ENCODE measurements at places on chromosomes 16 and 17.

GRCh38 chr17:47763913-47764582 lies 31.0 kb downstream of the TBX21 start:
- DNase-seq, result no peak

GRCh38 chr17:29383686-29384085 lies 6.5 kb upstream of the TAOK1 start:
- no peak for DNase-seq

DNA sequence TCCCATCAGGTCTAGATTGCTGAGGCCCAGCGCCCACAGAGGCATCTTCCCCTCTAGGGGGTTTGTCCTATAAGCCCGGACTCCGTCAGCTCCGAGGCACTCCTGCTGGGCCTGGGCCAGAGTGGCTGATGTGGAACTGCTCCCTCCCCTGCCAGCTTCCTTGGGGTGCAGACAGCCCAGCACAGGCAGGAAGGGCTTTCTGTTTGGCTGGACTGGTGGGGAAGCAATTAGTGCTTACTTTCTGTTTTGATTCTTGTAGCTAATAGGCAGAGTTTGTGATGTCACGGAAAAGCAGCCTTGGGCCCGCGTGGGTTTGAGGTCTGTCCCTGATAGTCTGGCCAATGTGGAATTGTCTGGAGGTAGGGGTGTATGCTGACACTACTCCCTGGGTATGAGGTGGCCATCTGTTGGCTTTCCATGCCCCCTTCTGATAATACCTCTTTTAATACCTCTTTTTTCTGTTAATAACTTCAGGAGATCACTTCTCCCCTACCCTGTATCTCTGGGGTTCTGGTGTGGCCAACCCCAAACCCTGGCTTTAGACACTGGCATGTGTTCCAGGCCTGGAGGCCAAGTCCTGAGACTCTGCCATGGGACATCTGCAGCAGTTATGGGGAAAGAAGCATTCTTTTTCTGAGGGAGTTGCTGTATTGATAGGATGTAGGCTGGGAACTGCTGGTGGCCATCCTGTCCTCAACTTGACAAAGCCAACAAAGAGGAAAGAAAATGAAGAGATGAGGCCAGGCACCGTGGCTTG lies 190.9 kb downstream of the RAB11FIP4 start:
- DNase-seq, result peak; percentile 12

- DNase-seq, result no peak
Observed at GRCh38 chr17:40707745-40708144, 4.2 kb upstream of the KRT24 start.

DNA sequence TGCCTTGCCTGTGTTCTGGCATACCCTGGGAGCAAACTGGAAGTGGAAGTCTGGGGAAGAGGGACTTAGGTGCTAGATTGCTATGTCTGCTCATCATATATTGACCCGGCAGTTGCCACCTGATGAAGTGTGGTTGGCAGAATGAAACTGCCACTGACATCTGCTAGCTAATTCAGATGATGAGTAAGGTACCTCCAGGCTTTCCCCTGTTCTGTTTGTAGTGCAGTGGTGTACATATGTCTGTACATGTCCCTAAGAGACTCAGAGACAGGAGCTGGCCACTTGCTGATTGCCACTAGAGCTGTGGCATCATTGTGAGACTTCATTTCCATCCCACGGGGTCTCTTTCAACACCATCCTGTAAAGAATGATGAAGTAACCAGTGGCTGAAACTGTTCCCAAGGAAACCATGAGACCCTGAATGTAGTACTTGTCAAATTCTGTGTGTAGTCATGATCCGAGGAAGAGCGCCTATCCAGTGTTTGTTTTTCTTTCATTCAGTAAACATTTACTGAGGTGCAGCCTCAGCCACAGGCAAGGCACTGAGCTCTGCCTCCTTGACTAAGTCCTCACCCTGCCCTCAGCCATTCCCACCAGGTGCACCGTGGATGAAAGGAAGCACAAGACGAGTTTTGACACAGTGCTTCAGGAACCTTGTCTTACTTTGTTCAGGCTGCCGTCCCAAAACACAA lies 13.2 kb downstream of the CLUAP1 start:
- DNase-seq, result no peak

GRCh38 chr16:67538666-67539101 lies 10.1 kb downstream of the RIPOR1 start:
- DNase-seq, result no peak

DNA sequence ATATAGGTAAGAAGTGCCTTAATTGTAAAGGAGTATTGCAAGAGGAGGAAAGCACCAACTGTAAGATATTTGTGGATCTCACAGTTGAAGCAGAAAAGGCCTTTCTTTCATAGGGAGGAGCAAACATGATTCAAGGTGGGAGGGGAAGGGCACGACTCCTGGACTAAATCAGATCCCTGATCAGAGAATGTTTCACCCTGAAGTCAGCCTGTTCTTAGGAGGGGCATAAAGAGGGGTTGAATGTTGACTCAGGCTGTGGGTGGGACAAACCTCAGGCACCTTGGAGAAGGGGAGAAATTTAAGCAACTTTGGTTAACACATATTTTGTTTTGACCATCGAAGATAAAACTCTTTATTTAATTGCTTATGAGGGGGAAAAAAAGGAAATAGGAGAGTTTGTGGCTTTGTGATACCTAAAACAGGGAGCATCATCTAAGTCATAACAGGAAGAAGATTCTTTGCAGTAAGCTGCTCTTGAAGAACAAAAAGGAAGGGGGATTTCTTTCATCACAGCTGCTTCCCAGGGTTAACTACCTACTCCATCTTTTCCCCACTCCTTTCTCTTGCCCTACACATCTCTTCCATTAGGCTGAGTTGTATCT lies 158.6 kb upstream of the ZNF267 start:
- no peak for DNase-seq

DNA sequence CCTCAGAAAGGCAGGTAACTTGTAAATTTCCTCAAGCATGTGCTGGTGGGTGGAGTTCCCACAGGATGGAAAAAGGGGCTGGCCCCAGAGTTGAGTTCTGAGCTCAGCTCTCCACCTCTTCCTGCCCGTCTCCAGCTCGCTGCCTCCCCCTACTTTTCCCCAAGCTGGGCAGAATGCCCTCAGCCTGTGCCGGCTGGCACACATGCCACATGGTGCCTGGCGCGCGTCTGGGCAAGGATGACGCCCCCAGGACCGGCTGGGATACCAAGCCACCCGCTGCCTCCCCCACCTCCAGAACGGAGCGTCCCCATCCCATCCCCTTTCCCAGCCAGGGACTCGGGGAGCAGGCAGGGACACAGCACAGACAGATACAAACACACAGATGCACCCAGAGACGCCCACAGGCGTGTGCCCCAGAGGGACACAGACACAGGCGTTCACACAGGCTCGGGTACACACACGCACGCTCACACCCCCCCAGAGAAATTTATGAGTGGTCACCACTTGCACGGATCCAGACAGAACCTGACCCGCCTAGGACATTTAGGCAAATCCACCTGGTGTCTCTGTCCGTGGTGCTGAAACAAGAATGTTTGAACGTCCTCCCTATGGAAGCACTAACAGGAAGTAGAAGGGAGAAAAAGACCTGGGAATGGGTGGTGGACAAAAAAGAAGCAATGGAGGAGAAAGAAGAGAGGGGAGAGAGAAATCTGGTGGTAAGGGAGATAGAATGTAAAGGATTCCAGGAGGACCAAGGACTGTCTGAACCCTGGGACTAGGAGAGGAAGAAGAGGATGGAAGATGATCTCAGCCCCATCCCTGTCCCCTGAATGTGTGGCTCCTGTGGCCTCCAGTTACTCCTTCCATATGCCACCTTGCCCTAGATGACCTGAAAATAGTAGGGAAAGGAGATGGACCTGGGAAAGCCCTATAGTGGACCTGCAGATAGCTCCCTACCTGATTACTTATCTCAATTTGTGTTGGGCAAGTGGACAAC lies 15.5 kb downstream of the NEUROD2 start:
- DNase-seq, result no peak

GRCh38 chr17:65340401-65340800 lies 203.2 kb downstream of the RGS9 start:
- no peak for DNase-seq

- no peak for DNase-seq
Observed at GRCh38 chr17:49616601-49617131, 41.0 kb downstream of the NXPH3 start.

- peak; percentile 45 for DNase-seq
Observed at GRCh38 chr16:10878644-10879501, 1.9 kb downstream of the CIITA start.

DNA sequence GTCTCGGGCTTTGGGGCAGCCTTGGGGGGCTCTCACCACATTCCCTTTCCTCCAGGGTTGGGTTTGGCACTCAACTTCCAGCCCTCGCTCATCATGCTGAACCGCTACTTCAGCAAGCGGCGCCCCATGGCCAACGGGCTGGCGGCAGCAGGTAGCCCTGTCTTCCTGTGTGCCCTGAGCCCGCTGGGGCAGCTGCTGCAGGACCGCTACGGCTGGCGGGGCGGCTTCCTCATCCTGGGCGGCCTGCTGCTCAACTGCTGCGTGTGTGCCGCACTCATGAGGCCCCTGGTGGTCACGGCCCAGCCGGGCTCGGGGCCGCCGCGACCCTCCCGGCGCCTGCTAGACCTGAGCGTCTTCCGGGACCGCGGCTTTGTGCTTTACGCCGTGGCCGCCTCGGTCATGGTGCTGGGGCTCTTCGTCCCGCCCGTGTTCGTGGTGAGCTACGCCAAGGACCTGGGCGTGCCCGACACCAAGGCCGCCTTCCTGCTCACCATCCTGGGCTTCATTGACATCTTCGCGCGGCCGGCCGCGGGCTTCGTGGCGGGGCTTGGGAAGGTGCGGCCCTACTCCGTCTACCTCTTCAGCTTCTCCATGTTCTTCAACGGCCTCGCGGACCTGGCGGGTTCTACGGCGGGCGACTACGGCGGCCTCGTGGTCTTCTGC lies 8.4 kb downstream of the SLC16A3 start:
- no peak for DNase-seq

DNA sequence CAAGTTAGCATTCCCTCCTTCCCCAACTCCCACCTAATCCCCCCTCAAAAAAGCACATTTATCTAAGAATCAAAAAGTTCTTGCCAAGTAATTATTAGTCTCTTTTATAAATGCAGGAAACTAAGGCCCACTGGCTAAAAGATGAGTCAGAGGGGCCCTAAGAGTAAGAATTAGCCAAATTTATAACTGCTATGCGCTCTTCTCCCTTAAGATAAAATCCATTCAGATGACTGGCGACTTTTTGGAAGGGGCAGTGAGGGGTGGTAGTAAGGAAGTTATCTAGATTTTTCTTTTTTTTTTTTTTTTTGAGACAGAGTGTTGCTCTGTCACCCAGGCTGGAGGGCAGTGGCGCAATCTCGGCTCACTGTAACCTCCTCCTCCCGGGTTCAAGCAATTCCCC lies 17.1 kb downstream of the ZNF652 start:
- no peak for DNase-seq

- DNase-seq, result no peak
Observed at GRCh38 chr16:80788027-80788426, 16.4 kb downstream of the CDYL2 start.

- no peak for DNase-seq
Observed at GRCh38 chr17:61904094-61904710, 23.6 kb downstream of the INTS2 start.

DNA sequence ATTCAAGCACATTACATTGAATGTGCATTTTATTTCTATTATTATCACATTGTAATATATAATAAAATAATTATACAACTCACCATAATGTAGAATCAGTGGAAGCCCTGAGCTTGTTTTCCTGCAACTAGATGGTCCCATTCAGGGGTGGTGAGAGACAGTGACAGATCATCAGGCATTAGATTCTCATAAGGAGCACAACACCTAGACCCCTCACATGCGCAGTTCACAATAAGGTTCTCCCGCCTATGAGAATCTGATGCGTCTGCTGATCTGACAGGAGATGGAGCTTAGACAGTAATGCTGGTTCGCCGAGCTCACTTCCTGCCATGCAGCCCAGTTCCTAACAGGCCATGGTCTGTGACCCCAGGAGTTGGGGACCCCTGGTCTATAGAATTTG lies 96.7 kb upstream of the RBBP6 start:
- DNase-seq, result no peak

- DNase-seq, result no peak
Observed at GRCh38 chr16:85047867-85048455, 20.4 kb downstream of the KIAA0513 start.

DNA sequence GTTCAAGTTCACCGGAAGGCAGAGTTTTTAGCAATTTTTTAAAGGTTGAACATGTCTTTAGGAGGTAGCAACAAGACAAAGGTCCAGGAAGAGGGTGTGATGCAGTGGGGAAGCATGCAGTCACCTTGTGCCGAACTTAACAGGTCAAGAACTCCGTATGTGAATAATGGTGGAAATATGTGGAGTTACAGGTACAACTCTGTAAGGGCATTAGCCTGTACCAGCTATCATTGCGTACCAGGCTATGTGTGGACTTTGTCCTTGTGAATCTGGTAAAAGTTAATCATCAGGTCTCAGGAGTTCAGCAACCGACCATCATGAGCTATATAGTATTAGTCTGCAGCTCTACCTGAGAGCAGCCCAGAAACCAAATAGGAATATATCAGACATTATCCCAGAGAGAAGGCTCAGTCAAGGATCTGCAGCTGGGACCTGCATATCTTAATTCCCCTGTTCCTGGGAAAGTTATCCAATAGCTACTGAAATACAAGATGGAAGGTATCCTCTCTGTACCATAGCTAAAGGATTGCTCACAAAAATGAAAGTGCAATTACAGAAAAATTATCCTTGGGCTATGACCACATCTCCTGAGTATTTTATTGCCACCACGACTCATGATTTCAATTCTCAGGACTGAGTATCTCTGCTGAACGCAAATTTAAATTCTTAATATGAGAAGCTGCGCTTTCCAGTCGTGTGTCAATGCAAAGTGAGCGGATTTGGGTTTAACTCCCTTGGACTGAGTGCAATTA lies 469.3 kb downstream of the CDH13 start:
- no peak for DNase-seq

DNA sequence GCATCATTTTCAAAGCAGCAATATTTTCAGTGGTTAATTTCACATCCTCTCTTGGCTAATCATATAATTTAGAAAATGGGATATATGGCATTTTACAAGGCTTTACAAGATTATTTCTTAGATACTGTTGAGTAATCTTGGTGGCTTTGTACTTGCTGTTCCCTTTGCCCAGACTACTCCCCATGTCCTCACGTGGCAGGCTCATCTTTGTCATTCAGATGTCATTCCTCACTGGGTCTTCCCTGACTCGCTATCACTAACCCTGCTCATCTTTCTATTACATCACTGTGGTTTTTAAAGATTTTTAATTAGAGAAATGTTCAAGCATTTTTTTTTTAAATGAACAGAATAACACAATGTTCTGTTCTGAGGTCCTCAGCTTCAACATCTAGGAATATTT lies 240.0 kb upstream of the IRX5 start:
- no peak for DNase-seq

GRCh38 chr17:16463358-16464302 lies 28.4 kb downstream of the LRRC75A start:
- DNase-seq, result no peak

DNA sequence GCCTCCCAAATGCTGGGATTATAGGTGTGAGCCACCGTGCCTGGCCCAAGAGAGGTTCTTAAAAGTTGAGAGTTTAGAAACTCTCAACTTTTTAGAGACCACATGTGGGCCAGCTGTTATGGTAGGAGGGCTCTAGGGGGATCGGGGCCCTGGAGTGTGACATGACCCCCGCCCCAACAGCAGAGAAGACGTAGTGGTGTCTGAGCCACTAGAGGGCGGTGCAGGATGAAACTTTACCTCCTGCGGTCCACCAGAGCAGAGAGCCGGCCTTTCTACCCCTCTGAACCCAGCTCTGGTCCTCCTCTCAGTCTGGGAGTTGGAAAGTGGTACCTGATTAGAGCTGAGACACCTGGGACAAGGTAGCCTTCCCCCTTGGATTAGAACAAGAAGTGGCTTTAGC lies 7.4 kb downstream of the CDK5RAP3 start:
- peak; percentile 33 for DNase-seq

Data from activated T-helper 2 cell treated with anti-CD3 and anti-CD28 coated beads, Interferon-gamma antibody, Interleukin-2, Interleukin-4, amounts not matched to agents 10 μg/mL and 5 μg/mL and 100 μg/mL, durations not matched to agents 14 hours and 24 hours and 36 hours (primary cell).